K562 (cell line): ENCODE measurements at places on chromosomes 5 and 9. TPM values are rescaled to one million over a fixed set of nuclear protein-coding genes. Genes with fewer than 3 reads are reported as not detected.

Gene CEL
- polyA plus RNA-seq, result 0.57 and 0.77 TPM in 2 replicates

DNA sequence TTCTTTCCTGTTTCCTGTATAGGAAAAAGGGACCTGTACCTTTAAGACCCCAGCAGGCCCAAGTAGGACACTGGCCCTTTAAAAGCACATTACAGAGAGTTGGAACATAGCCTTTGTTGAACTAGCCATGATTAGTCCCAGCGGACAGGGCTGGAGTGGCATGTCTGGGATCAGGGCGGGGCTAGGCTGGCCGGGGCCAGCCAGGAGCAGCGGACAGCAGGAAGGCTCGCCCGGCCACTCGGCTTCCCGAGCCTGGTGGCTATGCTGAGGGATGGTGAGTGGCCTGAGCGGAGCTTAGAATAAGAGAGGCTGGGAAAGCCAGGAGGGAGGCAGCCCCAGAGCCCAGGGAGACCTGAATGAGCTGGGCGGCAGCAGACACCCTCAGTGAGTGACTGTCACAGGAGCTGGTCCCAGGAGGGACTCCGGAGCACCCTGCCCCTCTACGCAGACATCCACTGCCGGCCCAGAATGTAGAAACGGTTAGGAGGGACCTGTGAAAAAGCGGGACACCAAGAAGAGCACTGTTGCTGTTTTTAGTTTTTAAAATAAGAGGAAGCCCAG, 92.1 kb downstream of the DAB2IP start:
- no peak for DNase-seq

- DNase-seq, result no peak
Measured at GRCh38 chr9:133672503-133673257, 36.5 kb downstream of the DBH start.

- DNase-seq, result no peak
Measured at GRCh38 chr9:79254900-79255650, 316.7 kb upstream of the TLE4 start.

DNA sequence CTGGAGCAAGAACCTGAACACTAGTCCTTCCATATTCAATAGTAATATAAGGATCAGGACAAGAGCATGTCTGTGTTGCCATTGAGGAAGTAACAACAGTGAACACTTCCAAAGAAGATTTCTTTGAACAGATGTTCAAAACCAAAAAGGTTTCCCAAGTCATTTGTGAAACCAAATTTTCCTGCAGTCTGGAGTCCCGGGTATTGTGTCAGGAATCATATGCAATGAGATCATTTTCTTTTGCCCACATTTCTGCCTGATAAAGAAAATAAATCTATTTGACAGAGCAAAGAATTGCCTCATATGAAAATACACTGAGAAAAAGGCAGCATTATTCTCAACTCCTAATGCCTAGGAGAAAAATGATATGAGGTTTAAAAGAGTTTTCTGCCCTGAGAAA, 151.7 kb downstream of the SNX18 start:
- DNase-seq, result no peak
